Globus pallidus (tissue), 1 donor: ENCODE measurements at places on chromosomes 13 and 19.

DNA sequence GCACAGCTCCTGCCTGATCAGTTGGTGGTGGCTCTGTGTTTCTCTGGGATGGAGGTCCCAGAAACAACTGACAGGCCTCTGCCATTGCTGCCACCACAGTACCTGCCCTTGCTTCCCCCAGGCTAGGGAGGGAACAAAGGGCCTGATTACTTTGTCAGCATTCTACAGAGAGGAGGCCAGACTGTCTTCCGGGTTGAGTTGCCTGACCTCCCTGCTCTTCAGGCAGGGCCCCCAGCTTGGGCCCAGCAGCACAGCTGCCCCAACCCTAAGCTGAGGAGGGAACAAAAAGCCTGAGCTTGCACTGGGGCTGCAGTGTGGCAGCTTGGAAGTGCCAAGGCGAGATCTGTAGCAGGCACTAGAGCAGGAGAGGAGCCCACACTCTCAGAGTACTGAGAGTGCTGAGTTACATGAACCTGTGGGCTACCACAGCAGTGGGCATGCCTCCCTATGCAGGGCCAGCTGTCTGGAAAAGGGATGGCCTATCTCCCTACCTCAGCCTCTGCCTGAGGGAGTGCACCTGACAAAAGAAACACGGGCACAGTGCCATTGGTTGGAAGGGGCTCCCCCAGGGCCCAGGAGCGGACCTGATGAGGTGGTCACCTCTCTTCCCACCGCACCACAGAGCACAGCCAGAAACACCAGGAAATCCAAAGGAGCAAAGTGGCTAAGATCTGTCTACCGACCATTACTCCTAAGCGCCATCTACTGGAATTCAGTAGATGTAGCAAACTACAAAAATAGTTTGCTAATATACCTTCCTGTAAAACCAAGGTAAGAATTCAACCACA lies 24.4 kb downstream of the SLC25A15 start:
- DNase-seq: no peak

DNA sequence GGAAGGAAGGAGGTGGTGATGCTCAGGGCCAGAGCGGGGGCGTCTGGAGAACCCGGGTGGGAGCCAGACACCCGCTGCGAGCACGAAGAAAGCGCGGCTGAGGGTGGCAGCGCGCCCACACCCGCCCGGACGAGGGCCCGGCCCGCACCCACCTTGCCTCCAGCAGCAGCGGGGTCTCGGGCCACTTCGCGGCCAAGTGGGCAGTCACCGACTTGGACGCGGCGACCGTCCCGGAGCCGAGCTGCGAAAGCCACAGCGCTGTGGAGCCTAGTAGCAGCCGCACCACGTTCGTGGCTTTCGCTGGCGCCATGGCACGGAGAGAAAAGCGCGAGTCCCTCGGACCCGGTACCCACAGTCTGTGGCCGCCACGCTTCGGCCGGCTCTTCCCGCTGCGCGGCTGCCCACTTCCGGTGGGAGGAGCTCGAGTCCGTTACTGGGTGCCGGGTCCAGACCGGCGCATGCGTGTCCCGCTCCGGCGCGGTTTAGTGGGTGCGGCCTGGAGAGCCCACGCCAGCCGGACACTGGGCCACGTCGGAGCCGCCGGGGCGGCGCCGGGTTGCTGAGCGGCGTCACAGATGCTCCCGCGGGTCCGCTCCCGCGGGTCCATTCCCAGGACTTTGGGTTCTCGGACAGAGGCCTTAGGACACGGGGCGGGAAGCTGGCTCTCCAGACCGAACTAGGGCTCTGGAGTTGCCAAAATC lies at the start of gene UGGT2:
Gene UGGT2, minus strand, starts transcription at position 399 of the 701 bp plus-strand sequence. Its CDS starts 89 bp downstream, at position 310.
- DNase-seq: peak; percentile 88

- no peak for DNase-seq
Observed at GRCh38 chr13:114147803-114148520, 15.5 kb upstream of the RASA3 start.

- no peak for DNase-seq
Observed at GRCh38 chr13:41213316-41213715, 18.9 kb upstream of the KBTBD7 start.

DNA sequence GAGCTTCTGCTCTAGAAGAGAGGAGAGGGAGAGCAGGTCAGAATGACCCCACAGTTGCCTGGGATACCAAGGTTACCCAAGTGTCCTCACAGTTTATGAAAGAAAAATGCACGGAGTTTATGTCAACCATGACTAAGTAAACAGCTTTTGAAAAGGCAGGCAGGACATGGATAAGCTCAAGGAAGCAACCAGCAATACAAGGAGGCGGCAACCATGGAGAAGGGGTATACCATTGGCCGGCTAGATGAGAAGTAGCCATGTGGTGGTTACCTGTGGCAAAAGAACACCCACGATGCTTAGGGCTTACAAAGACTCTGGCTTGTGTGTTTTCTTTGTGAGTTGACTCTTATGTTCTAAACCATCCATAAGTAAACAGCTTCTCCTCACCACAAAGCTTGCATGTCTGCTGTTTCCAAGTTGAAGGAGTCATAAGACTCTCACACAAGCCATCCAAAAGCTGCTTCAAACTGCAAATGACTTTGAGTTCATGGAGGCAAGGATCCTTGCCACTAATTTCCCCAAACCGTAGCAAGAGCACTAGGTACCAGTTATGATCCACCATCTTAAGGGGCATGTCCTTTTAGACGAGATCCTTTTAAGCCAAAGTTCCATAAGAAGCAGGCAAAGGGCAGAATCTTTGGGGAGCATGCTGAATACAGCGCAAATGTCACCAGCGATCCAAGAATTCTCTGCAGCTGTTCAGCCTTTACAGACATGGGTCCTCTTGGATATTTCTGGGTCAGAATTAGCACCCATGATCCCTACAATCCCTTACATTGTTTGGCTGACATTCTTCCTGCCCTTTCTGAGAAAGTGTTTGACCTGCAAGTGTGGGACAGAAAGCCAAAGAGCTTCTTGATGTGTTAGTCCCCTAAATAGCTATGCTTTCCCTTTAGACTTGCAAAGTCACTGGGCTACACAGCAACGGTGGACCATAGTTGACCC lies 74.8 kb upstream of the IPO5 start:
- DNase-seq: no peak

GRCh38 chr19:19260417-19261214 lies 12.5 kb downstream of the TM6SF2 start:
- DNase-seq: no peak

- no peak for DNase-seq
Observed at GRCh38 chr13:79062291-79062690, 343.8 kb downstream of the RBM26 start.

GRCh38 chr13:49395451-49395865 lies 48.4 kb downstream of the CAB39L start:
- no peak for DNase-seq

DNA sequence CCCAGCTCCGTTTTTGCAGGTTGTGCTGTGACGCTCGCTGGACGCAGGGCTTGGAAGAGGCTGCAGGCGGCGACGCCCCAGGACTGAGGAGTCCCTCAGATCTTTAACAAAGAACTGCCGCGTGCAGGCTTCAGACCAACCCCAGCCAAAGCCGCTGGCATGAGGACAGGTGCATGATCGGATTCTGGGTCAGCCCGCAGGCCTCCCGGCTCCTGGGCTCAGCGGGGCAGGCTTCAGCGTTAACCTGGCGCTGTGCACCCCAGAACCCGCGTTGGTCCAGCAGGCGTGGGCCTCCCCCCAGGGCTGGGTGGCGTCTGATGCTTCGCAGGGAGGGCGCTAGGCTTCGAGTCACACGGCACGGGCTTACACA lies 920 bp upstream of the TIMM13 start:
- DNase-seq: no peak

- DNase-seq: no peak
Observed at GRCh38 chr19:40216777-40217026, 1.5 kb downstream of the TTC9B start.

DNA sequence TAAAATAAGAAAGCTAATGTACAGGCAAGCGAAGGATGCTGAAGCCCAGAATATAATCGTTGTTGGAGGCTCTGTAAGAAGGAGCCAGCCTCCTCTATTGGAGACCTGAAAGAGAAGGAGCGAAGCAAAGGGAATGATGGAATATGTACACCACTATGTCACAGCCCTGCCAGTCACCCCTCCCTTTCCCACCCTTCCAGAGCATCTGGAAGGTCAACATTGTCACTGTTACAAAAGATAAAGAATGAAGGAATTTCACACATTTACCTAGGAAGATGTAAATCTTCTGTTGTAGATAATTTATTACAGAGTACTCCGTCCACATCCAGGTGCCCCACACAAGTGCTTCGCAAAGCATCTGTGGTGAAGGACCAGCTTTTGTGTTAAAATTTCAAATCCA lies 39.7 kb upstream of the SACS start:
- DNase-seq: no peak

DNA sequence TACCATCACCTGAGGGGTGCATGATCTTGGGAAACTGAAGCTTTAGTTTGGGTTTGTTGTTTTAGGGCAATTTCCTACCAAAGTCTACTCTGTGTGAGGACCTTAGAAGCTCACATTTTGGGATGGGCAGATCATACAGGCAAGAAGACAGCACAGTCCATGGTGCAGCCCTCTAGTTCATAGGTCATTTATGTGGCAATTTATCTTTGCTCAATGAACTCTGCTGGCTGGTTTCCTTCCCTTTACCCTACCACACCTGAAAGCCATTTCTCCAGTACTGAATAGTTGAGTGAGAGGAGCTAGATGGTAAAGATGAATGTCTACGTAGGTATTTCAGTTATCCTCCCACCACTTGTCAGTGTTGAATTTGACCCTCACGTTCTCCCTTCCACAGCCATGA lies 87.5 kb upstream of the KLF12 start:
- DNase-seq: no peak

GRCh38 chr13:79227418-79227817 lies 178.6 kb downstream of the RBM26 start:
- DNase-seq: no peak

GRCh38 chr13:57739543-57740190 lies 108.1 kb downstream of the PCDH17 start:
- DNase-seq: peak; percentile 20

- DNase-seq: no peak
Observed at GRCh38 chr13:73742982-73743381, 391.2 kb downstream of the KLF12 start.

GRCh38 chr19:14440049-14440448 lies 6.9 kb downstream of the PKN1 start:
- DNase-seq: peak; percentile 48

GRCh38 chr13:106238690-106239089 lies 296.8 kb downstream of the EFNB2 start:
- no peak for DNase-seq

GRCh38 chr13:112697756-112698655 lies 8.2 kb downstream of the ATP11A start:
- DNase-seq: no peak

DNA sequence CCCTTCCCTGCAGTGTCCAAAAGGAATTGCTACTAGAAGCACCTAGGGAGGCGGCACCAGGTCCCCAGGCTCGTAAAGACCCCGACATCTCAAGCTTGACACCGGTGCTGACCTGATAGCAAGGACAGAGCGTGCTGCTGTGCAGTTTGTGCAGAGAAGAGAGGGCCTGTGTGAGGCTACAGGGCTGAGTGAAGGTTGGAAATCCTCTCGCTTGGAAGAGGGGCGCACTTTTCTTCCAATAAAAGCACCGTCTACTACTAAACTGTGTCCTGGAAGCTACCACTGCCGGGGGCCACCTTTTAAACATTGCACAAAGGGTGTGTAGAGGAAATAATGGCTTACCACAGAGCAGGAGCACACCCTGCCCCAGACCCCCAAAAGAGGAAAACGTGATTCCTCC lies 11.0 kb downstream of the TMEM272 start:
- no peak for DNase-seq

- DNase-seq: peak; percentile 35
Observed at GRCh38 chr13:102317593-102317992, 84.3 kb downstream of the FGF14 start.

- no peak for DNase-seq
Observed at GRCh38 chr13:30331331-30331771, 24.0 kb upstream of the KATNAL1 start.

GRCh38 chr19:9940778-9941177 lies 4.5 kb upstream of the OLFM2 start:
- DNase-seq: no peak

- peak; percentile 20 for DNase-seq
Observed at GRCh38 chr13:40318366-40318765, 348.1 kb downstream of the FOXO1 start.

DNA sequence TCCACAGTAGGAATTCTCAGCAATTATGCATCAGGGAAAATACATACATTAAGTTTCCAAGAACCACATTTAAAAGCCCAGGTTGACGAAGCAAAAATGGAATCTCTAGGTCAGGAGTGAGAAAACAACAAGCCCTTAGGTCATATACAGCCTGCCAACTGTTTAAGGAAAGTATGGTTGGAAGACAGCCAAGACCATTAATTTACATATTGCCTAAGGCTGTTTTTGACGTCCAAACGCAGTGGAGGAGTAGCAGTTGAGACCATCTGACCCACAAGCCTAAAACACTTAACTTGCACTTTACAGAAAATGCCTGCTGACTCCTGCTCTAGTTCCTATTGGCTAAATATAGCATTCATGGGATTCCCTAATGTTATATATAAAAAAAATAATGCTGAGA lies 299.0 kb downstream of the ITGBL1 start:
- no peak for DNase-seq

- DNase-seq: no peak
Observed at GRCh38 chr13:28313579-28313978, 175.2 kb downstream of the PAN3 start.

DNA sequence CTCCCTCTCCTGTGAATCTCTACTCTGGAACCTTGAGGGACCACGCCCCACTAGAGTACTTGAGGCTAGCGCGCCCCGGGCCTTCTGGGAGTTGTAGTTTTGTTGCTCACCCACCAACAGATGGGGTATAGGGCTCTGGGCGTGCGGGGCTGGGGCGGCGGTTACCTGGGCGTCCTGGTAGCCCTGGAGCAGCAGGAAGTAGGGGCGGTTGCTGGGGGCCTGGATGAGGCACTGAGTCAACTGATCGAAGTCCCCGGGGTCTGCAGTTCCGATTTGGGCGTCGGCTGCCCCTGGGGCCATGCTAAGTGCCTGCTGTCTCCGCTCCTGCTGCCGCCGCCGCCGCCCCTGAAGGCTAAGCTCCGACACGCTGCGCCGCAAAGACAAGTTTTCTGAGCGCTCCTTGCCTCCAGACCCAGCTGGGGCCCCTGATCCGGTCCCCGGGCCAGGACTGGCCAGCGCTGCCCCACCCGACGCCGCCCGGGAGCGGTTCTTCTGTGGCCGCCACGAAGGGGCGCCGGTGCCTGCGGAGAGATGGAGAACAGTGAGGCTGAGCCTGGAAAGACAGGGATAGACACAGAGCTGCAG lies 5.3 kb downstream of the RASIP1 start:
- DNase-seq: no peak

GRCh38 chr19:40088299-40089047 lies 2.3 kb downstream of the ZNF780A start:
- DNase-seq: no peak

DNA sequence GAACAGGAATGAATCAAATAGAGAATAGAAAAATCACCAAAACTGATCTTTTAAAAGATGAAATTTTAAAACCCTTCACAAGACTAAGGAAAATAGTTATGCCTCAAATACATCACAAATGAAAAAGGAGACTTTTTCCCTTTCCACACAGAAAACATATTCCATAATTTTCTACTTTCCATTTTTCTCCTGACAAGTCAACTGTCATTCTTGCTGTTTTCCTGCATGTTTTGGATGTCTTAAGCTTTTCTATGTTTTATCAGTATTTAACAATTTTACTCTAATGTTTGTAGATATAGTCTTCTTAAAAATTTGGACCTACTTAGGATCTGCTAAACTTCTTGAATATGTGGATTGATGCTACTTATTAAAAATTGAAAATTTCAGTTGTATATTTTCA lies 810.8 kb downstream of the OLFM4 start:
- no peak for DNase-seq

- DNase-seq: no peak
Observed at GRCh38 chr19:6223461-6224307, 56.1 kb downstream of the MLLT1 start.
